Stimulated activated CD4-positive, alpha-beta T cell treated with anti-CD3 and anti-CD28 coated beads, TNF-alpha, amount 100 ng/mL, for 4 hours (primary cell): ENCODE measurements at places on chromosomes 13 and 19.
A peak's percentile ranks its signal among the peaks of the same experiment; 100 is the strongest.

DNA sequence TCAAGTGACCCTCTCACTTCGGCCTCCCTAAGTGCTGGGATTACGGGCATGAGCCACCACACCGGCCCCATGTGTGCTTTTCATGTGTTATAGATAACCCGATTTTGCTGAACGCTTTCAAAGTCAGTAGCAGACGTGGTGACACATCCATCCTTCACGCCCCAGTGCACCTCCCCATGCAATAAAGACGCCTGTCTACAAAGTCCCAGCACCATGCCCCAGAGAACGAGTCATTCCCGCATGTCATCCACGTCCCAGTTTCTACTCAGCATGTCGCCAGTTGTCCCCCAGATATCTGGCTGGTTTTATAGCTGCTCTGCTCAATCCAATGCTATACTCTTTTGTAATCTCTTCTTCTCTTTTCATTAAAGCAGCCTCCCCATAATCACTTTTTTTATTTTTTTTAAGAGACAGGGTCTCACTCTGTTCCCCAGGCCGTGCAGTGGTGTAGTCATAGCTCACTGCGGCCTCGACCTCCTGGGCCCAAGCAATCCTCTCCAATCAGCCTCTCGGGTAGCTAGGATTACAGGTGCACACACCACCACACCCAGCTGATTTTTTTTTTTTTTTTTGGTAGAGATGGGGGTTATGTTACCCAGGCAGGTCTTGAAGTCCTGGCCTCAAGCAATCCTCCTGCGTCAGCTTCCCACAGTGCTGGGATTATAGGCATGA, 42.5 kb downstream of the DNM2 start:
- peak; percentile 18 for DNase-seq

- DNase-seq, result no peak
Observed at GRCh38 chr19:33507021-33507956, 14.3 kb downstream of the PEPD start.

- no peak for DNase-seq
Observed at GRCh38 chr13:39729156-39729555, 73.7 kb downstream of the COG6 start.

DNA sequence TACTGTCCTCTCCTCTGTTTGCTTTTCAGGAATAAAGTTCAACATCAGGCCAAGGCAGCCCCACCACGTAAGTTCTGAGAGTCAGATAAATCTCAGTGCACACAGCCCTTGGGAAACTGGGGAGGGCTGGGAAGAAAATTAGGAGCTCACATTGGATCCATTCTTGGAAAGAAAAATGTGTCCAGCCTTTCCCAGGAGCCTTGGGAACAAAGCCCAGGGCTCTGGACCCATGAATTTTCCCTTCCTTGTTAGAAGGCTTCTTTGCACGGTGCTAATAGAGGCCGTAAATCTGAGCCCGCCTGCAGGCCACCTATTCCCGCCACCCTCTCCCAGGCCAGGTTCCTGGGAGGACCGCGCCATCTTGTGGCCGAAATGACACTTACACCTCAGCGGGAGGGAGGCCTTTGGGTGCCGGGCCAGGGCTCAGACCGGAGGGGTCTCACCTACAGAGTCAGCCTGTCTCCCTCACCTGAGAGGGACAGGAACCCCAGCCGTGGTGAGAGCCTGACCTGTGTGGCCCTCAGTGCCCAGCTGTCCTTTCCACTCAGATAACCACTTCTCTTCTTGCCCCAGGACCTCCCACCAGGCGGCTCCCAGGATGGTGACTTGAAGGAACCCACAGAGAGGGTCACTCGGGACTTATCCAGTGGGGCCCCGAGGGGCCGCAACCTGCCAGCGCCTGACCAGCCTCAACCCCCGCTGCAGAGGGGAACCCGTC, 25.1 kb upstream of the KCTD15 start:
- DNase-seq, result peak; percentile 37

DNA sequence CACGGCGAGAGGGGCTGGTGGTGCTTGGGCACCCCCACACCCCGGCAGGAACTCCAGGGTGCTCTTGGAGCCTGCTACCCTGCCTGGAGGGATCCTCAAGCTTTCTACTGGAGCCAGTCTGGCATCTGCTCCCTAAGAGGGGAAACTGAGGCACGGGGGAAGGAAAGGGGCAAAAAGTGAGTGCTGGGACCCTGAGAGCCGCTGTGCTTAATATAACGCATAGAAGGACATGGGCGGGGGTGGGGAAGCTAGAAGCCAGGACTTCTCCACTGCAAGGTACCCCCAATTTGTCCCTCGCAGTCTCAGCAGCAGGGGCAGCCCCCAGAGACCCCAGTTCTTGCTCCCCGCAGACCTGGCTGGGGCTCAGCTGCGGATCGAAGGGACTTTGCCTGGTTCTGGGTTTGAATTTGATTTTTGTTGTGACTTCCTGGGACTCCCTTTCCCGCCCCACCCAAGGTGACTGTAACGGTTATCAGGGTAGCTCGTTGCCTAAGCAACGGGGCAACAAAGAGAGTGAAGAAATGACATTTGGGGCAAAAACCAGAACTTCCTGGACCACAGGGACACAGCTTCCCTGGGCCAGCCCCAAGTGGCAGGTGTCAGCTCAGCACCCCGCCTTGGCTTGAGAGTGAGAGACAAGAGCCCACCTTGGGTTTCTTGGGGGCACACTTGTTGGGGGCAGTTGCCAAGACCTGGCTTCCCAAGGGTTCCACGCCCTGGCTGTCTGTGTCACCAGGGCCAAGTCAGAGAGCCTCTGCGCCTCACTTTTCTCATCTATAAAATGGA, 638 bp downstream of the ADGRE5 start:
- no peak for DNase-seq
